ENCODE measurements at places on chromosomes 3 and 15. TPM values are rescaled to one million over a fixed set of nuclear protein-coding genes. Genes with fewer than 3 reads are reported as not detected.

SNX1 gene
- 216 TPM for total RNA-seq

LRRC31 gene
- not detected for total RNA-seq

- DNase-seq = no peak
These were observed 23.2 kb upstream of the LCTL start for GRCh38 chr15:66588971-66589370.

DNA sequence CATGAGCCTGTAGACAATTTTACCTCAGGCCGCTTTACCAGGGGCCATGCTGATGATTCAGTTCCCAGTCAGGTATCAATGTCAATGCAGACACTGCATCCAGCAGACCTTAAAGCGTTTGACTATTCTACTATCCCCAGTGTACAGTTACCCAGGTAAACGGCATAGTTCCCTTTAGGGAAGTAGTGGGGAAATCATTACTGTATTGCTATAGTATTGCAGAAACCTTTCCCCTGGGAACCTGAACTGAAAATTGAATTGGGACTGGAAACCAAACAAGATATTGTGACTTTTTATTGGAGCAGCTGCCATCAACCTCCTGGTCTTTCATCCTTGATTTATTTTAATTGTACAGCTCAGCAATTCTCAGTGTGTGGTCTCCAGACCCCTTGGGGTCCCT, 6.6 kb upstream of the INAFM2 start:
- DNase-seq = no peak

DNA sequence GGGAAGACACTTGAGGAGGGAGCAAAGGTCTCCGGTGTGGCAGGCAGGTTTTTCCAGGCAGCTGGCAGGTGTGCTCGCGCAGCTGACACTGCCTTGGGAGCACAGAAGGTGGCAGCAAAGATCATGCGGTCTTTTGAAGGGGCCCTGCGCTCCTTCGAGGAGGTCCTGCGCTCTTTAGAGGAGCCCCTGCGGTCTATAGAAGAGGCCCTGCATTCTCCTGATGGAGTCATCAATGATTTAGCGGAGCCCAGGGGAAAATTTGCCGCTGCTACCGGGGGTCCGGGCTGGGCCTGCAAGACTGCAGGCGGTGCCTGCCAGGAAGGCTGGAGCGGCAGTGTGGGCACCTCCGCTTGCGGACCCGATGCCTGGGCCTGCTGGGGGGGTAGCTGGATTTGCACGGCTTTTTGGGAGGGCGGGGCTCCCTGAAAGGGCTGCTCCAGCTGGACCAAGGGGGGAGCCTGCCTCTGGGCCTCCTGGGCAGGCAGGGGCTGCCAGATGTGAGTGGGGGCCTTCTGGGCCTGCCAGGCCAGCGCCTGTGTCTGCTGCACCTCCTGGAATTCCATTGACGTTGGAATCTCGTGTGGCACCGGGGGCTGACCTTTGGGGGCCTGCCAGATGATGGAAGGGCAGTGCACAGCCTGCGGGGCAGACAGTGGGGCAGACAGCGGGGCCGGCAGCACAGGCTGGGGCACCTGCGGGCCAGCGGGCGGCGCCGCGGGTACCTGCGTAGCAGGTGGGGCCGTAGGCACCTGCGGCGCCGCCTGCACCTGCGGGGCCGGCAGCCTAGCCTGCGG, 2.1 kb downstream of the MAGEL2 start:
- DNase-seq = no peak

DNA sequence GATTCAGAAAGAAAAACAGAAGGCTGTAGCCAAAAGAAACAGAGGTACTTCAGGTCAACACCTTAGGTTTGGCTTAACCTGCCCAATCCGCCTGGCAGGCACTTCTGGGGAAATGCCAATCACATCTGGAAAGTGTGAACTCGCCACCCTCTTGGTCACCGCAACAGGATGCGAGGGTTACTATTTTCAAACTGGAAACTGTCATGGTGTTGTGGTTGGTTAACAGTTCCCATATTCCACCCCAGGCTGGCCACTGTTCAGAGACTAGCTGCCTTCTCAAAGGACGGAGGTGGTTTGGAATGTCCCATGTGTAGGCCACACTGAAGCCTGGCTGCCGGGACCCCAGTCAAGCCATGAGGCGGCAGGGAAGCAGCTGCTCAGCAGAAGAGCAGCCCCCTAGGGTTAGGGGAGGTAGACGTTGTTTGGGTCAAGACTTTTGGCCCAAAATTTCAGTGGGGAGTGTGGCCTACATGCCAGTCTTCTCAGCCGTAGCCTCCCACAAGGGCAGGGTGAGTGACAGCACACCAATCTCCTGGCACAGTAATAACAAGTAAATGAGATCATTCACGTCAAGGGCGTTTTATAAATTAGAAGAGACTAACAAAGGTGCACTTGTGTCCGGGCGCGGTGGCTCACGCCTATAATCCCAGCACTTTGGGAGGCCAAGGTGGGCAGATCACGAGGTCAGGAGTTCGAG, 54.6 kb downstream of the UMPS start:
- peak; percentile 86 for DNase-seq

DNA sequence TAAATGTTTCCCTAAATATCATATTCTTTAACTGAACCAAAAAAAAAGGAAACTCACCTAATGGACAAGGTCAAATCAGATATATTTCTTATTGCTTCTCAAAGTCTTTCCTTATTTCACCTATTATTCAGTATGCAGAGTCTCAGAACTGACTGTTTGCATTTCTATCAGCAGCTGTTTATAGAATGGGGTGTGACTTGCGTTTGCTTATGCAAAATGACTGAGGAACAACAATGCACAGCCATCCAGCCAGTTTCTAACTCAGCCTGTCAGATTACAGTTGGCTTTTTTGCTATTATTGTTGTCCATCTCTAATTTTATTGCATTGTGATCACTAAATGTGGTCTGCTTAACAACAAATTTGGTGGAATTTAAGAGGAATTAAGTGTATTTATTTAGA, 40.7 kb downstream of the RAB27A start:
- no peak for DNase-seq

ITPKA gene
- total RNA-seq = not detected

DNA sequence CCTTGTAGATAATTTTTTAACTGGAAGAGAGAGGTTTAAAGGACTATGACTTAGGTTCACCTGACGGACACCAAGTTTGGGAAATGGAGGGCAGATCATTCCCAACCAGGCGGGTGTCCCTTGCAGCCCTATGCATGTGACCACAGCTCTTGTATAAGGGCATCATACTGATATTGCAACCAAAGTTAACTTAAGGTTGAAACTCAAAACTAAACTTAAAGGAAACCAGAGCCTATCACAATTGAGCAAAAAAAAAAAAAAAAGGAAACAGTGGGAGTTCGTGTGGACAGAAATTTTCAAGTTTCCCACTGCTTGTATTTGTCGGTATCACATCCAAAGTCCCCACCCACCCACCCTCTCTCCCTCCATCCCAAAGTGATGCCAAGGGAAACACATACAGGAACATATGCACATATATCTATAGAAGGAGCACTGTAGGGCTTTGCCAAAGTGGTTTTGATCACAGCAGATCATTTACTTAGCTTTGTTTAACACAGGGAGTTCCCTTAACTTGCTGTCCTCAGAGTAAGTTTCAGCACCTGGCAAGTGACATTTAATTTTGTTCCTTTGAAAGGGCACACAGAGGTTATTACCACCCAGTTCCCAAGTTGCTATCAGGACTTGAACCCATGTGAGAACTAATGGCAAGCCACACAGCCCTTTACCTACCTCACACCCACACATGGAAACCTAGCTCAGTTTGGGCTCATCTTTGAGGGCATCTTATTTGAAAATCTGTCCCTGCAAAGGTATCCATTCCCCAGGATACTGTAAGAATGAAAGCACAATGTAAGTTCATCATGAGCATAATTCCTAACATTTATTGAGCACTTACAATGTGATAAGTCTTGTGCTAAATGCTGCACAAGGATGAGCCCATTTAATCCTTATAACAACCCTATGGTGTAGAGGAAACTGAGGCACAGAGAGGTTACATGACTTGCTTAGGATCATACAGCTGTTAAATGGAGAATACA, 204.5 kb upstream of the CMC1 start:
- no peak for DNase-seq

DNA sequence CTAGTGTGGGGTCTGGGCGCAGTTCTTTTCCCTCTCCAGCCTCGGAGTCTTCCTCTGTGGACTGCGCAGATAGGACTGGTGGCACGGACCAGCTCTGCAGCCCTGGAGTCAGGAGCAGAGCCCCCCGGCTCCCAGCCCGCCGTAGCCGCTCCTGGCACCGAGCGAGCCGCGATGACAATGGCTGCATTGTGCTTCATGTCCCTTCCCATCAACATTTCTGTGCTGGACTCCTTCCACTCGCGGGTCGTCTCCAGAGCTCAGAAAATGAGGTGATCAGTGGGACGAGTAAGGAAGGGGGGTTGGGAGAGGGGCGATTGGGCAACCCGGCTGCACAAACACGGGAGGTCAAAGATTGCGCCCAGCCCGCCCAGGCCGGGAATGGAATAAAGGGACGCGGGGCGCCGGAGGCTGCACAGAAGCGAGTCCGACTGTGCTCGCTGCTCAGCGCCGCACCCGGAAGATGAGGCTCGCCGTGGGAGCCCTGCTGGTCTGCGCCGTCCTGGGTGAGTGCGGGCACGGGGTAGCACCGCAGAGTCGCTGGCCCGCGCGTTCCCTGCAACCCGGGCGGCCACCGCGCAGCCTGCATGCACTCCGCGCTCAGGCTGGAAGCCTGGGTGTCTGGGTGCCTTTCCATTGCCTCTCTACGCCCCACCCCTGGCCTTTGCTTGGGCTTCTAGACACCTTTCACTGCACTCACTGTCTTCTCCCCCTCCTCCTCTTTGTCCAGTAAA, at the start of gene TF:
TF (plus strand) TSS at position 413 of the 731 bp plus-strand sequence; CDS start at position 461, 48 bp downstream.
- no peak for DNase-seq

DNA sequence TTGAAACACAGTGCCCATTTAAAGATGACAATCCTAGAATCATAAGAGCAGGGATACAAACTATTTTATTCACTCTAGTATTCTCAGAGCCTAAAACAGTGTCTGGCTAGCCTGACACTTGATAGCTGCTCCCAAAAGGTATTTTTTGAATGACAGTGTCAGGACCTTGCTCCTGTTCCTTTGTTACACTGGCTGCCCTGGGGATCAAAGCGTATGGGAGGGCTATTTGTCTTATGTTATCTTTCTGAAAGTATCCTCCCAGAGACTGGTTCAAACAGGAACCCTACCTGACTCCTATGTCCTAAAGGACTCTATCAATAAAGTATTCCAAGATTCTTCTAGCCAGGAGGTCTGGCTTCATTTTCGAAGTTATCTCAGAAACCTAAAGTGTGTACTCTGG, 621.4 kb downstream of the FHIT start:
- no peak for DNase-seq

DNA sequence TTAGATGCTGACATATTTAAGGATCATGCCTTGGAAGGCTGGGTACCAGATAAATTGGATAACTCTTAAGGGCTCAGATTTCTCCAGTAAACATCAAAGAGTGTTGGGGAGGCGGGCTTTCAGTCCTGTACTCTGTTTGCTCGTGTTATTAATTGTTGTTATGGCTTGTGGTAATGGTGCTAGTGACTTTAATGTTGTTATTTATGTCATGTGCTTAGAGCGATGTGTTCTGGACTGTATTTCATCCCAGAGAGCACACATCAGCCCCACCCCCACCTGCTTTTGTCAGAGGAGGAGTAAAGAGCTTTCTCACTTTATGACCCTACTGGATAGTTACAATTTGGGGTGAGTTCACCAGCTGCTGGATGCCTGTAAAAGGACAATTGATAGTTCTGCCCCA, 386.3 kb downstream of the EPHB1 start:
- DNase-seq = no peak

TMEM212 gene
- not detected for total RNA-seq

- DNase-seq = no peak
These were observed 32.5 kb upstream of the TM4SF4 start for GRCh38 chr3:149442043-149442442.

TGM5 gene
- not detected for total RNA-seq

DNA sequence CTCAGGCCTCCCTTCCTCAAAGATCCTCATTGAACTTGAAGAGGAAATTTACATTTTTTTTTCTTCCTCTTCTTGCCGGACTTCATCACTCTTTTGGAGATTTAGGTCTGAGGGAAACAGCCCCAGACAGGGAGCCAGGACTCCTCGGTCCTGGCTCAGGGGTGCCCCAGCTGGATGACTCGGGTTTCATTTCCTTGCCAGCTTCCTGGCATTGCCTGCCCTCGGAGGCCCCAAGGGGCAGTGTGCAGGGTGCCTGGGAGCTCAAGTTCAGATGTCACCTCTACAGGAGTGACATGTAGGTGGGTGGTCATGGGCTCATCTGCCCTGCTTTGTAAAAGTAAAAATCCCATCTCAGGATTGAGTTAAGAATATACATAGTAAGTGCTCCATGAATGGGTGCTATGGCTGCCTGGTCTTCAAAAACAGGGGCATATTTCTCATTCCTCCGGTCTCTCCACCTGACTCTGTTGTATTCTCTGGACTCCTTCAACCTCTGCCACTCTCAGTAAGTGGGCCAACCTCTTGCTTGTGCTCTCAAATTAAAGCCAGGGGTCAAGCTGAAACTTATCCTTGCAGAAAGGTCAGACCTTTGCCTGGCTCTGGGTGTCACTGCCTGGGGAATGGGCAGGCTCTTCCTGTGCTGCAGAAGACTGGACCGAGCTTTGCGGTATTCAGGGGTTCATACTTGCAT, 51.8 kb downstream of the SMAD6 start:
- DNase-seq = peak; percentile 67

TRANK1 gene
- total RNA-seq = 24.8 TPM

- DNase-seq = no peak
These were observed 336.2 kb downstream of the ERC2 start for GRCh38 chr3:56131974-56132590.

DNA sequence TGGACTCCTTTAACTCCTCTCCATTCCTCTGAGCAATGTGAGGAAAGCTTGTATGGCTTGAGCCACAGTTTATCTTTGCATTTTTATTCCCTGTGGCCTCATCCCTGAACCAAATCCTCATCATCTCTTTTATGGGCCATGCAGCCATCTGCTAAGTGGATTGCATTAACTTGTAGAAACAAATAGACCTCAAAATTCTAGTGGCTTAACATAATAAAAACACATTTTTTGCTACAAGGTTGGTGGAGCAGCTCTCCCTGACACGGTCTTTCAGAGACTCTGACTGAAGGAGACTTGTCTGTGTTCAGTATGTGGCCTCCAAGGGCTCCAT, 135.3 kb downstream of the RPL22L1 start:
- DNase-seq = no peak

DNA sequence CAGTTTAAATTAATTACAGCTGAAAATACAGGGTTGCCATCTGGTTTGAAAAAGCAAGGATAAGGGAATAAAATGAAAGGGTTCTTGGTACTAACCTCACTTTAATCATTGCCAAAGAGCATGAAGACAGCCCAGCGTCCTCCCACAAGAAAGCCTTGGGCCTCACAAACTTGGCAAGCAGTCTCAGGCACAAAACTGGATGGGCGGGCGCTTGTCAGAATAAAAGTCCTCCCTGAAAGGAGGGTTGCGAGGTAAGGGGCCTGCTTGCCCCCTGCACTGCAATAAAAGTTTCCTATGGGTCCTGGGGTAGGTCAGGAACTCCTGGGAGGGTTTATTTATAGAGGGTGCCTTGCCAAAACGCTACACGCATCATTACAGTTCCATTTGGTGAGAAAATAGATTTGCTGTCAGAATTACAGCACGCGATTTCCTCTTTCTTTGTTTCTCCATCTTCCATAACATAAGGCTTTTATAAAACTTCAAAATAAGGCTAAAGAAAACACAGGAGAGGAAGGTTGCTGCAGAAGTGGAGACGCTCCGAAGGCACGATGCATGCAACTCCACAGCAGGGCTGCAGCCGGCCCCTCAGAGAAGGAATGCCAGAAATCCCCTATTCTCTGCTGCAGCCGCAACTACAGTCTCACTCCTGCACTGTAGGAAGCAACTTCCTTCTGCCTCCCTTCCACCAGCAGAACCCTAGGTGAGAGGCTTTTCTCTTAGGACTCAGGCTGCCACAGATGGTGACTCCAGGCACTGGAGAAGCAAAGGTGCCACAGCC, 61.3 kb downstream of the VGLL4 start:
- DNase-seq = peak; percentile 84

All from thyroid gland (tissue), 4 donors.